ENCODE measurements at places on chromosomes 2 and 18.
A peak's percentile ranks its signal among the peaks of the same experiment; 100 is the strongest.

GRCh38 chr2:214934006-214934405, 124.5 kb upstream of the BARD1 start:
- no peak for DNase-seq

- DNase-seq, result no peak
Measured at GRCh38 chr2:20235655-20236305, 10.8 kb upstream of the SDC1 start.

- no peak for DNase-seq
Measured at GRCh38 chr2:104236491-104236890, 617.4 kb upstream of the POU3F3 start.

- no peak for DNase-seq
Measured at GRCh38 chr2:102282678-102283091, 28.7 kb upstream of the IL1RL1 start.

DNA sequence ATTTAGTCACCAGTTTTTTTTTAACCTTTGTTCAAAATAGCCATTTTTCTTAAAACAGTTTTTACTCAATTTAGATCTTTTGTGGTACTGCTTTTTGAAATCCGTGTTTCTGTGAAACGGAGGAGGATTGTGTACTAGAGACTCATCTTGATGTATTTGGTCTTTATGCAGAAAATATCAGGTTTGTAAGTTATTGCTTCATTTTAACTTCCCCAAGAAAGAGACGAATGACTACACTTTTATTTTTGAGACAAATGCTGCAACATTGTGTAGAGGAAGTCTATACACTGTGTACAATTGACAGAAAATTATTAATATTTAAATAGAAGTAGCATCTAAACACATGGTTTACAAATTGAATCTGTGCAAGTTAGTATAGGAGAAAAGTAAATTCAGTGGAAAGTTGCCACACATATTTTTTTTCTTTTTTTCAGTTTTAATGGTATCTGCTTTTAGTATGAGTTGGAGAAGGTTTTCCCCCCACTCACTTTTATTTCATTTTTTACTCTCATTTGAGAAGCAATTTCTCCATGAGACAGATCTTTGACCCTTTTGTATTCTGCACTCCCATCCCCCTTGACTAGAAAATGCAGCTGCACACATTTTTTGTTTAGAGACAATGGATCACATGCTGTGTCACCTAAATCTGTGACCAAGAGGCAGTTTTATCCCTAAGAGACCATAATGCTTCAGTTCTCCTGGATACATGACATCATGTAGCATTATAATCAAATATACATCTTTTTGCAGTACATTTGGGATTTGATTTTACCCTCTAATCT, 200.8 kb upstream of the STON1 start:
- no peak for DNase-seq

DNA sequence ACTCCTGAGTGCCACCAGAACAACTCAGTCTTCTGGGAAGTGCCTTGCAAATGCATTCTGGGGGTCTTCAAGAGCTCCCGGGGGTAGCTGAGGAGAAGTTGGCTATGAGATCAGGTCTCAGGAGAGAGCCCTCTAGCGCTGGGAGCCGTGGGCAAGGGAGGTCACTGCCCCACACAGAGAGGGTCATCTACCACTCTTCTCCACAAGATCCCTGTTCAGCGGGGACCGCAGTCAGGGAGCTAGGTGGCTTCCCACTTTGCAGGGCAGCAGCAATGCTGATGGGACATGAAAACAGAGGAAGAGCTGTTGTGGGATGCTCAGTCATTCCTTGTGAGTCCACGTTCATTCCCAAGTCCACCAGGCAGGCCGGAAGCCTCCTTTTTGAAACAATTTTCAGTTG, 66.6 kb downstream of the ACKR3 start:
- DNase-seq, result no peak

DNA sequence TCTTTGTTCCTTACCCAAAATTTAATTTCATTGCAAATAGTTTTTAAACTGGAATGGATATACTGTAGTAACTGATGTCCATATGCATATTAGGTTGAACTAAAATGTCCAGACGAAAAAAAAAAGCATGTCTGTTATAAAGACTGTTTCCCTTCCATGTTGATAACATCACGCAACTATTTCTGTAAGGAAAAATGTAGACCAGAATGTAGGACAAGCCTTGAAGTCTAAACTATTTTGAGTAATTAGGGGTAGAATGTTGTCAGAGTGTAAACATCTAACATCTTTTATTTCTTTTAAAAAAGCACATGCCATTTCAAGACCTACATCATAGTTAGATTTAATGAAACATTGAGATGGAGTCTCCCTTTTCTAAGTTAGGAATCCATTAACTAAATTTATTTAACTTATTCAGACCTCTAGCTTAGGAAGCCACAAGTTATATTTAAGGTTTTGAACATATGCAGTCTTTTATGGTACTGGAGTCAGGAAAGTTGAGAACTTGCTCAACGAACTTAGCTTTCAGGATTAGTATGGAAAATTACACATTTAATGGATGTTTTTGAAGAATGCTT, 7.9 kb downstream of the CALCRL start:
- no peak for DNase-seq

DNA sequence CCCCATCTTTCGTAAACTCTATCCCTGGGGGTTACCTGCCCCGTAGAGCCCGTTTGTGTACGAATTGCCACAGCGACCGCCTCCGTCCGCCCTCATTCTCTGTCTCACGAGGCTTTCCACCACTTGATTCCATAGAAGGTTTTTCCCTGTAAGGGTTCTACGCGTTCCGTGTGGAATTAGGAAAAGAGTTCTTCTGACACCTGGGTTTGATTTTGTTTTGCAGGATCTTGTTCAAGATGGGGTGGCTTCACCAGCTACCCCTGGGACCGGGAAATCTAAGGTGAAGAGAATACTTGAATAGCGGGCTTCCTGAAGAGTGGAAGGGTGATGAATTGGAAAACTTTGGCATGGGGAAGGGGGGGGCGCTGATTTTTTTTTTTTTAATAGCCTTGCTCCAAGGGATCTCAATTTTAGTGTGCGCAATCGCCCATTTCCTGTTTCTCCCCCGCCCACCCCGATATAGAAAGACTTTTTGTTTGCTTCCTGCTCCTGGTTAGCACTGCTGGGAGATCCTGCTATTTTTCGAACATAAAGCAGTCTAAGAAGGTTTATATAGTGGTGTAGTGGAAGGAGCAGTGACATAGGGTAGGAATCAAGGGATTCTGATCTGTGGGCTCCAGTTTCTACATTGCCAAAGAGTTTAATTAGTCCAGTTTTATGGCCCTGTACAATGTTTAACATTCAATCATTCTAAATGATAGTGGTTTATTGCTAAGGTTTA, 564 bp downstream of the GCC2 start:
- DNase-seq, result peak; percentile 24

DNA sequence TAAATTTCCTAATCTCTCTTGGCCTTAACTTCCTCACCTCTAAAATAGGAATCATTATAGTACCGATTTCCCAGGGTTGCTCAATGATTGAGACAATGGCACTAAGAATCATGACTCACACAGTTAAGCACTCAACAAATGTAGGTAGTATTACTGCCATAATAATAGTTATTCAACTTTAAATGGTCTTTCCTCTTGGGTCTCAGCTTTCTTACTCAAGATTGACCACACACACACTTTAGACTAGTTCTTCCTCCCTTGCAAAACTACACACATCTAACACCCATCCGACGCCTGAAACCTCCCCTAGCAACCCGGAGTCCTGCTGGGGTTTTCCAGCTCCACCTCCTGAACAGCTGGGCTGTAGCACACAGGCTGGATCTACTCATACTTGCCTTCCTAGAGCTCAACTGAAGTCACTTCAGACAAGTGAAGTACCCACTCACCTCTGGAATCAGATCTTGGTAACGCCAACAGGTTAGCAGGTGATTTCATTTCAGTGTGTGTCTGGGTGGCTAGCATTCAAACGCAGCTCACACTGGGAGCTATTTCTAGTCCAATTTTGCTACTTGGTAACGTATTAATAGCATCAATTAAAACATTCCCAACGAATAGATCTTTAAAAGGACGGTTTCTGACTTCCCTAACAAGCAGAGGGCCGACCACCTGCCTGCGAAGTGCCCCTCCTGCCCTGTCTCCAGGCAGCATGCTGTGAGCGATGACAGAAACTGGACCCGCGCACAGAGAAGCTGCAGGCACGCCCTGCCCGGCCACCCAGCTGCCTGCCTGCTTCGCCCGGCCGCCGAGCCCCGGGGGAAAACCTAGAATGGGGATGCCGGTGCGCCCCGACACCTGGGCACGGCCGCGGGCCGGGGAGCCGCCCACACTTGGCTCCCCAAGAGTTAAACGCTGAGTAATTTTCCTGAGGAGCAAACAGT, 1.1 kb downstream of the UXS1 start:
- peak; percentile 61 for DNase-seq

- no peak for DNase-seq
Measured at GRCh38 chr18:76102626-76103025, 392.4 kb downstream of the ZNF516 start.

GRCh38 chr2:222730366-222730999, 59.0 kb downstream of the MOGAT1 start:
- DNase-seq, result no peak

DNA sequence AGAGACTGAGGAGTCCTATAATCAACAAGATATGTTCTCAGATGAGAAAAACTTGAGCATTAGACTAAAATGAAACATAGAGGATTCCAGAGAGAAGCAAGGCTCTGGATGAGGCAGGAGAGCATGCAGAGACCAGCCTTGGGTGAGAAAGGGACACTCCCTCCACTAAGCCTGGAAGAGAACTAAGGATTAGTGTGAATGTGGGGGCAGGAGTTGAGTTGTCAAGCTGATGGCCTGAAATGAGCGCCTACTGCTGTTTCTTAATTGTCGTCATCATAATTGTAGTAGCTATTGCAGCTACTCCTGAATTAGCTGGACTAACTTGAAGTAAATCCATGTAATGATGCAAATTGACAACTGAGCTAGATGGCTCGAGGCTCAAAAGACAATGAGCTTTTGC, 114.1 kb downstream of the PKP4 start:
- no peak for DNase-seq

DNA sequence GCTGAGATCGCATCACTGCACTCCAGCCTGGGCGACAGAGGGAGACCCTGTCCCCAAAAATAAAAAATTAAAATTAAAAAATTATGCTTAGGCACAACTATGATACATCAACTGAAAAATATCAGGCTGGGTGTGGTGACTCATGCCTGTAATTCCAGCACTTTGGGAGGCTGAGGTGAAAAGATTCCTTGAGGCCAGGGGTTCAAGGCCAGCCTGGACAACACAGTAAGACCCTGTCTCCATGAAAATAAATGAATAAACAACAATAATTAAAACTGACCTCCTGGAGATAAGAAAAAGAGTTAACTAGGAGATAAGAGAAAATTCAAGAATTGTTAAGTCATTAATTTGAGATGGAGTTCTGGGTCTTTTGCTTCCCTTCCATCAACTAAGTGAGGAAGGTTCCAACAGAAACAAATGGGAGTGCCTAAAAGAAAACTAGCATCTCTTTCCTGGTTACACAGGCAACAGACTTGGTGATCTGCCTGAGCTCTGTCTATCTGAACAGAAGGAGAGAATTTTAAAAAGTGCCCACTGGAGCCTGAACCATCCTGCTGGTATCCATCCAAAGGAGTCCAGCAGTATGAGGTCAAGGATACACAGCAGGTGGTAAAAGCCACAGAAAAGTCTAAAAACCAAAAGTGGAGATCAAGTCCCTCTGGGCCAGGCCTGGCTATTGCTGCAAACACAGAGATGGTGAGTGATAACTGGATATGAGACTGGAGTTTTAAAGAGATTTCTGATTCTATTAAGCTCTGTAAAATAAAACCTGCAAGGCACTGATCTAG, 8.8 kb downstream of the PPM1G start:
- no peak for DNase-seq

DNA sequence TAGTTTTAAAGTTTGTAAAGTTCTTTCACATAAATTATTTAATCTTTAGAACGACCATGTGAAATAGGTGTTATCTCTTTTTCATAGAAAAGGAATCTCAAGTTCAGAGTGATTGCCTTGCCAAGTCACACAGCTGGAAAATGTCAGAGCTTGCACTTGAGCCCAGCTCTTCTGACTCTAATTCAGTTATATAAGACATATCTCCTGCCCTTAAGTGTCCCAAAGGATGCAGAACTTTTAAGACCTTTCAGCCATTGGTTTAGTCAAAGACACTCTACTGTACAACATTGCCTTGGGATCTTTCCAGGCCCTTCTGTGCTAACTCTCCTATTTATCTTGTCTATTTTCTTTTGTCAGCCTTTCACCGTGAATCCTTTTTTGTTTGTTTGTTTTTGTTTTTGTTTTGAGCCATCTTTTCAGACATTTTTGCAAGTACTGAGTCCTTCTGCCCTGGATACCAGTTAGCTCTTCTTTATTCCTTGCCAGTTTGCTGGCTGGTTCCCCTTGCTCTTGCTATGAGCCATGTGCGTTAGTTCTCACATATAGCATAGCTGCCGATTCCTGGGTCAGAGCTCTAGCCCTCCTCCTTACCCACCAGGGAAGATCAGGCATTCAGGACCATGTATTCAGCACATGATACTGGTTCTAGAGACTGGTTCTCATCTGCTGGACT, 160.0 kb upstream of the MYO3B start:
- DNase-seq, result no peak

DNA sequence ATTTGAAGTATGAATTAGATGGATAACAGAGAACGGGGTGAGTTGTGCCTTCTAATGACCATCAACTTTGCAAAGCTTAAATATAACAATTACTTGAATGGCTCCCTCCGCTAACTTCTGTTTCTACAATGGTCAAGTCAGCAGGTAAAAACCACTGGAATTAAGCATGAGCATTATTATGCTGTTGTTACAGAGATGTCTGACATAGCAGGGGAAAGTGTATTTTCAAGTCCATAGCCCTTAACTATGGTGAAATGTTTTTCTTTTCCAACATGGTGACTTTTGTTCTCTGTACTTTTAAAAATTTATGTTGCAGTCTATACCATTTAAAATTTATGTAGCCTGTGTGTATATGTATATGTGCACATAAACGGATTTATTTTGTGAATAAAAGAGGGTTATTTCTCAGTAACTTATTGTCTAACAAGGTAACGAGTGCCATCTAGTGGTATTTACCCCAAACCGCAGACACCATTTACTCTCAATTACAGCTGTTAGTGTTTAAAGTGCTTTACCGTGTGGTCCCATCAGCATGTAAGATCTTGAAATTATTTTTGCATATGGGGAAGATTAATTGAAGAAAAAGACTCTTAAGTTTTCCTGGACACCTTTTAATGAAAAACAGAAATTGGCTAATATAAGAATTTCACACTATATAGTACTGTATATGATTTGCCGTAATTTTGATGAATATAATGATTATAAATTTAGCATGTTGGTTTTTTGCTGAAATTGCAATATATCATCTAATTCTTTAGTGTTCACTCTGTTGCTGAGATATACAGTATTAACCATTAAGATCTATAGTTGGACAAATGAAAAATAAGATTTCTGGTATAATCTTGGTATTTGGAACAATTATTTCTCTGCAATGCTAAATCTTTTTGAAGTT, 78.2 kb downstream of the UBE2E3 start:
- DNase-seq, result peak; percentile 26

GRCh38 chr2:208006833-208007232, 18.5 kb downstream of the PLEKHM3 start:
- no peak for DNase-seq
